ENCODE measurements at places on chromosomes 1 and 21.
A peak's percentile ranks its signal among the peaks of the same experiment; 100 is the strongest.

DNA sequence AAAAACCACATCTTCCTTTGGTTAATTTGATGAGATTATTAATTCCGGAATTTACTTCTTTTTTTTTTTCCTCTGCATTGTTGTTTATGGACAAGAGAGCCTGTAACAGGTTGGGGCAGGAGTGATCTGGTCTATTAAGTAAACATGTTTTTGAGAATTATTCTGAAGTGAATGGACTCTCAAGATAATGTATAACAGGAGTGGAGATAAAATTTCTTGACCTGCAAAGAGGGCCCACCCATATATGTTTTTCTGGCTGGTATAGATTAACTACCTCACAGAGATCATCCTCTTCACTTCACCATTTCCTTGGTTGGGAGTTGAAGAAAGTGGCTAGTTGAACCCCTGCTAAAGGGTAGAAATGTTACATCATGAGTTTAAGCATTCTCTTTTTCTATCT, 10.7 kb downstream of the DDI2 start:
- no peak for DNase-seq

DNA sequence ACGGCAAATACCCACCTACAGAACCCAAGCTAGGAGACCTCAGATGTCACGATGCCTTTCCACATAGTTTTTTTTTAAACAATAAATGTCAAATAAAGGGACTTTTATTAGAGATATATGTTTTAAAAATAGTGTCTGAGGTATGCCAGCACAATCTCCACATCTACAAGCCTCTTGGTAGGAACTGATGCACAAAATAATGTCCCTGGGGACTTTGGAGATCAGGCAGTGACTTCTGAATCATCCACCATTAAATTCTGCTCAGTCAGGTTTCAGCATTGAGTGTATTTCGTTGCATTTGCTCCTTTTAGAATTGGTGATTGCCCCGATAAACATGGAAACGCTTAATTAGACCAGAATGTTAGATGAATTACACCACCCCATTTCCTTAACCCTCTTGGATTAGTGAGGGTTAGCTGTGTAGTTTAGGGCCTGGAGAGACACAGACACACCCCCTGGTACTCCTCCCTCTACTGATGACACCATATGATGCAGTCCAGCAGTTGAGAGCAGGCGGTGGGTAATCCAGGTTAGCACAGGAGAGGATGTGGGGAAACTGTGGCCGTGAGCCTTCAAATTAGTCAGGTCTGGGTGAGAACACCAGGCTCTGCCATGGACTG, 33.6 kb downstream of the LGR6 start:
- DNase-seq: no peak

DNA sequence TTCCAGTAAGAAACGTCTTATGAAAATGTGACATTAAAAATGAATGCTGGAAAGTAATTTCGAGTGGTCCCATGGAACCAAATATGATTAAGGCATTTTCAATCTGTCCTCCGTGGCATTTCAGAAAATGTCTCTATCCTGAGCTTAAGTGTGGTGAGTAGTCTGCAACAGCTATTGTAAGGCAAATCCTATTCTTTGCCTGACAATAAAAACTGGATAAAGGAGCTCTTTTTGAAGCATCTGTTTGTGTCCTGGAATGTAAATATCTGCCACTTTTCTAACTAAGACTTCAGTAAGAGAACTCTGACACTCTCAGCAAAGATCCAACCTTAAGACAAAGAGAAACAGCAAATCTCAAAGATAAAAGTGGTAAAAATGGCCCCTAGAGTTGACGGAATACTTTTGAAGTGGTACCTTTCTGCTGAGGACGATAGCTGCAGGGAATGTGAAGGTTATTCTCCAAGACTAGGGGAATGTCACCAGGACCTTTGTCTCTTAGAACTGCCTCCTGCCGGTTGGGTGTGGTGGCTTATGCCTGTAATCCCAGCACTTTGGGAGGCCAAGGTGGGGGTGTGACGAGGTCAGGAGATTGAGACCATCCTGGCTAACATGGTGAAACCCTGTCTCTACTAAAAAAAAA, 486.7 kb upstream of the ZP4 start:
- DNase-seq: no peak

DNA sequence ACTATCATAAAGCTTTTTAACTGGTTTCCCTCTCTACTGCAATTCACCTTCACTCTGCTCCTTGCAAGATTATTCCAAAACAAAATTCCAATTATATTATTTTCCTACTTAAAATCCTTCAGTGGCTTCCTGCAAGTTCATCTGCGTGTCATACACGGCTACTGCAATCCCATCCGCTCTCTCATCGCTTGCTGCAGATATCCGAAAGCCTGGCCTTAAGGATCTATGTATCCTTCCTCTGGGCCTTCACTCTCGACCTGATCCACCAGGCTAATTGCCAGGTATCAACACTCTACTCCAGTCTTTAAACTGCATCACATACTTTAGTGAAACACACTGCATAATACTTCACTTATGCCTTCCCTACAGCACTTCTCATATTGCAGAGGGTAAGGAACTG, 44.0 kb downstream of the VAV3 start:
- no peak for DNase-seq

GRCh38 chr21:45525910-45526306, 16.3 kb downstream of the SLC19A1 start:
- no peak for DNase-seq

DNA sequence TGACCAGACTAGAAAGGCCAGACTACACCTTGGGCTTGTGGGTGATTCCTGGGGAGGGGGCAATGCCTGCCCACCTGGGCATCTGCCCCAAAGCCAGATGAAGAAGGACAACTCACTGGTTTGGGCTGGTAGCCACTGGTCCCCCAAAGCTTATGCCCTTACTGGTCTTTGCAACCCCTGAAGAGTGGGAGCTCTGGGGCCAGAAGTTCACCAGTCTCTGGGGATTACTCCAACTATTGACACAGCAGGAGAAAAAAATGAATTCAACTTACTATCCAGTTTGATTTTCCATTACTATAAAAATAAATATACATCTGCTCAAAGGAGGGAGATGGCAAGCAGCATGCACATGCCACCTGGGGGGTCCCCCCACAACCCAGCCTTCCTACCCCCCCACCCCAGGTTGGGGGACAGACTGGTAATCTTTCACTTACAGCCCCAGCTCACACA, 2.6 kb downstream of the AHDC1 start:
- no peak for DNase-seq

DNA sequence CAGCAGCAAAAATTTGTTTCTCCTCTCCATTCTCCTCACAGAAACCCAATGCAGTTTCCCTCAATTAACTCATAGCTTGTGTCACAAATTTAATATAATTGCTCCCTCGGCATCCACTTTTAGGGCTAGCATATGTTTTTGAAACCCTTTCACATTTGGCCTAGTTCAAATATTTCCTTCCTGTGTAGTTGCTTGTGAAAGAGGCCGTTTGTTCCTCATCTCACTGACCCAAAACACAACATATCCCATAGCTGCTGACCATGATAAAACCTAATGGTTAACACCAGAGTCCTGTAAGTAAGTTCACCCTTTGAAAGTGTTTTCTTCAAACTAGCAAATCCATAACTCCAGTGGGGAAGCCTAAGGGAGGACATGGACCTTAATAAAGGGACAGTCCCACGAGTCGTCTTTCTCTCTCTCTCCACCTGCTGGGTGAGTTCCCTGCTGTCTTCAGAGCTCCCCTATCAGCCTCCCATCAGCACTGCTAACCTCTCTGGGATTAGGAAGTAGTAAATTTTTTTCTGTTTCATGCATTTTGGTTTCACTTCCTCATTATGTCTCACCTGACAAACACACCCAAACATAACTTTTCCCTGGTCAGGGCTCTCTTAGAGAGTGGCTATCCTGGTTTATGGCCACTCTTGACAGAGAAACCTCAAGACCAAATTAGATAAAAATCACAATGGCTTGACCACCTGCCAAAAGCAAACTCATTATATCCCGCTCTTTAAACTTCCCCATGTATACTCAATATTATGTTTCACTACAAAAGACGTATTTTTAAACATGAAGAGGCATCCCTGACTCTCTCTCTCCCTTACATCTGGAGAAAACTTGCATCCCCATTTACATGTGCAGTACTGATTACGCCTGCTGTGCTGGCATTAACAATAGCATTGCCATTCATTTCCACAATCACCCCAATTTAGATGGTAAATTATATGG, 177.7 kb upstream of the HP1BP3 start:
- no peak for DNase-seq

DNA sequence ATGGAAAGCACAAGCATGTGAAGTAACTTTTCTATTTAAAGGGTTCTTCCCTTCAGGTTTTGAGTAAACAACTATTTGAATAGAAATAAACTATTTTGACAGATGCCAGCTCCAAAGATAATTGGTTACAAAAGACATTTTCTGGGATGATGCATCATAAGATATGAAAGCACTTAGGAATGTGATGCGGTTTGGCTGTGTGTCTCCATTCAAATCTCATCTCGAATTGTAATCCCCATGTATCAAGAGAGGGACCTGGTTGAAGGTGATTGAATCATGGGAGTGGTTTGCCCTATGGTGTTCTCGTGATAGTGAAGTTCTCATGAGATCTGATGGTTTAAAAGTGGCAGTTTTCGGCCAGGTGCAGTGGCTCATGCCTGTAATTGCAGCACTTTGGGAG, 6.4 kb downstream of the DISP1 start:
- DNase-seq: no peak

DNA sequence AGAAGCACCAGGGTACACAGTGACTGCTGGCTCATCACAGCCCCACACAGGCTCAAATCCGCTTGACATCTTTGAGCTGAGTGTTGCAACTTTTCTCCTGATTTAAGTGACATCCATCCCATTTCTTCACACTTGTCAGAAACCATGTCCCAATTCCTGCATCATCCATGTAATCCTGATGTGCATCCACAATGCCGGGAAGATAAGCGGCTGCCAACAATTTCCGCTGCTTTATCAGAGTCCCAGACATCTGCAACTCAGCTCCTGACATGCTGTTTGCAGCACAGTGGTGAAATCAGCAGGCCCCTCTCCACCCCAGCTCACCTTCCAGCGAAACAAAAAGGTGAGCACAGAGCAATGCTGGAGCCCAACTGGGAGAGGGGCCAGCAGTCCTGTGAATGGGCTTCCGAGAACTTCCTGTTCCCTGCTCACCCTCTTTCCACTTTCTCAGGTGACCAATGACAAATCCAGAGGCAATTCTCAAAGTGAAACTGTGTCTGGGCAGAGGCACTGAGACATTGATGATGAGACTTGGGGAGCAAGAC, 581.0 kb downstream of the AJAP1 start:
- no peak for DNase-seq

- no peak for DNase-seq
These were observed 406.7 kb downstream of the RWDD3 start for GRCh38 chr1:95640746-95641145.

GRCh38 chr1:50098591-50099021, 10.1 kb upstream of the ELAVL4 start:
- no peak for DNase-seq

- DNase-seq: no peak
These were observed 125.9 kb upstream of the GREM2 start for GRCh38 chr1:240737766-240738265.

DNA sequence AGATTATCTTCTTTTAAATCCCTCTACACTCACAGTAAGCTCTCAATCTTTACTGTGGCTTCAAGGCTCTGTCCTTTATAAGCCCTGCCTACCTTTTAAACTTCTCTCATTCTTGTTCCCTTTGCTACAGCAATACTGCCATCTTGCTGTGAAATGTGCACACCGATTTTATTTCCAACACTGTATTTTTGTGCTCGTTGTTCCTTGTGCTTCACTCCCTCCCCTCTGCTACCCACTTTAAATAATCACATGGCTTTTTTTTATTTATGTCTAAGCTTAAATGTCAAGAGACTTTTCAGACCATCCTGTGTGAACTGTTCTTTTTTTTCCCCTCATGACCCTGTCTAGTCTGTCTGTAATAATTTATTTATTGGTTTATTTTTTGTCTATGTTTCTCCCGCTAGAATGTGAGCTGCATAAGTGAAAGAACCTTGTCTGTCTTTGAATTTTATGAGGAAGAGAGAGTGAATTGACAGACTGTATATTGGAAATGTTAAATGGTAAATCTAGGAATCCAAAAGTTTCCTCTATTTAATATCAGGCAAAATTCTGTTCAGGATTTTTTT, 45.7 kb downstream of the ABCD3 start:
- DNase-seq: no peak

DNA sequence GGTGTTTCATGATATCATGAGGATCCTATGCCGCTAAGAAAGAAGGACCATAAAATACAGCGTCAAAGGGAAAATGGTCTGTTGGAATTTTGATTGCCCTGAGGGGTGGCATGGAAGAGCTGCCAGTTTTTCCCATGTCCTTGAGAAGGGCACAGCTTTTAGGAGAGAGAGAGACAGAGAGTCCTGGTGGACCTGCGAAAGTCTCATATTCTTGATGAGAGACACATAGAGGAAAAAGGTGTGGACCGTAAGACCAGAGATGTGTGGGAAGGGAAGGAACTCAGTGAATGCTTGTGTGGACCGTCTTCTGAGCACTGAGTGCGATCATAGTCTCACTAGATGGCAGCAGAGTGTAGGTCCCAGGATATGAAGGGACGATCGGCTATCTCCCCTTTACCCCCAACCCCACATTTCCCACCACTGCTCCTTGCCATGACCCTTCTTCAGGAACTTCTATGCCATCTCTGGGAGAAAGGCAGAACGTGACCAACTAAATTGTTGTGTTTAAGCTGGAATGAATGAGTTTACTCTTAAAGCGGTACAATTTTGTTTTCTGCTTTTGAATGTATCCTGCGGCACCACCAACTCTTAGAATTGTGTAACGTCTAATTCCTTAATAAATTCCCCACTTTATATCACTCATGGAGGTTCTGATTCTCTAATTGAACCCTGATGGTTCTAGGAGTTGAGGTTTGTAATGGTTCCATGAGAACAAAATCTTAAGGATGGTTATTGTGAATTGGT, 117.7 kb downstream of the CTH start:
- peak; percentile 28 for DNase-seq

GRCh38 chr1:33455539-33456501, 16.6 kb upstream of the ZSCAN20 start:
- DNase-seq: peak; percentile 35

- no peak for DNase-seq
These were observed 70.9 kb downstream of the RRAGC start for GRCh38 chr1:38788341-38789336.

DNA sequence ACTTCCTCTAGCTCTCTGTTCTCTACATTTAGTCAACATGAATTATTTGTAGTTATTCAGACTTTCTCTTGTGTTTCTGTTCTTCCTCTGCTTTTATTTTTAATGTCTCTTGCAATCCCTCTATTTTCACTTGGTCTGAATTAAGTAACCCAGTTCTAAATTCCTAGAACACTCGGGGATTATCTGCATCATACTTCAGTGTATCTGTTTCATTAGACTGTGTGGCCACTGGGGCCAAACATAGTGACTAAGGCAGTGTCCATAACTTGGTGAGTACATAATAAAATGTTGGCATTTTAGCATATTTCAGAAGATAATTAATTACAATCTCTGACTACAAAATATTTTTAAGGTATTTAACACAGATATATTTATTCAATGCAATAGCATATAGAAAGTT, 1087.2 kb upstream of the B3GALT2 start:
- no peak for DNase-seq

- no peak for DNase-seq
These were observed 59.8 kb upstream of the KCNK2 start for GRCh38 chr1:215022741-215023141.

Measured in stimulated activated CD8-positive, alpha-beta memory T cell treated with anti-CD3 and anti-CD28 coated beads, Interleukin-4, amount 100 ng/mL, for 48 hours (primary cell).